ENCODE measurements at places on chromosomes 3 and 15.

DNA sequence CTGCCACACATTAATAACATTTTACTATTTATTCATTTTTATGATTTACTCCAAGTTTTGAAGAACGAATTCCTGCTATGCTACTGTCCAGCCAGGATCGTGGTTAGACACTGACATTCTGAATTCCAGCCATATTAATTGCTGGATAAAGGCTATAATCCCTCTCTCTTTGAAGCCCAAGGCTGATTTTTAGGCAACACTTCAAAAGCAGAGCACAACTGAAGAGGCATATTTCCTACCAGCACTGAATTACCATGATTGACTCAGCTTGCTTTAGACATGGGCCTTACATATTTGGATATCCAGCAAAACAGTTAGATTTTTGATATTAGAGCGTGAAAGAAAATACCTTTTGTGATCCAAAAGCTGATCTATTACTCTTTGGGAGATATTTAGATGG, 205.0 kb downstream of the ZIC1 start:
- DNase-seq: no peak

- DNase-seq: no peak
Measured at GRCh38 chr3:12961697-12962036, 111.6 kb downstream of the IQSEC1 start.

- DNase-seq: no peak
Measured at GRCh38 chr3:172100482-172100881, 61.1 kb downstream of the FNDC3B start.

GRCh38 chr15:95295363-95295762, 1035.1 kb upstream of the NR2F2 start:
- no peak for DNase-seq

DNA sequence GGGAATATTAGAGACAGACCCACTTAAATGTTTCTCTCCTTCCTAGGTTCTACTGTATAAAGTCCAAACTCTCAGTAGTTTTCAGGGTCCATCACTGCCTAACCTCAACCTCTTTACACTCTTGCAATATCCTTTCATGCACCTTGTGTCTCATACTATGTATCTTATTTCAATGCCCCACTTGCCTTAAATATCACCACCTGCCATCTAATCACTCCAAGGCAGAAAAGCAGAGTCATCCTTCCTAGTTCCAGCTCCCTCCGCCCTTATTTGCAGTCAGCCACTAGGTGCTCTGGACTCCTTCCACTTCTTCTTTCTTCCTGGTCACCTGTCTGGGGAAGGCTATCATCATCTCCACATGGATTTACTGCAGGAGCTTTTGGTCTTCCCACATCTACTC, 322.0 kb downstream of the MFSD1 start:
- no peak for DNase-seq

GRCh38 chr3:55442861-55443260, 44.2 kb downstream of the WNT5A start:
- DNase-seq: no peak

DNA sequence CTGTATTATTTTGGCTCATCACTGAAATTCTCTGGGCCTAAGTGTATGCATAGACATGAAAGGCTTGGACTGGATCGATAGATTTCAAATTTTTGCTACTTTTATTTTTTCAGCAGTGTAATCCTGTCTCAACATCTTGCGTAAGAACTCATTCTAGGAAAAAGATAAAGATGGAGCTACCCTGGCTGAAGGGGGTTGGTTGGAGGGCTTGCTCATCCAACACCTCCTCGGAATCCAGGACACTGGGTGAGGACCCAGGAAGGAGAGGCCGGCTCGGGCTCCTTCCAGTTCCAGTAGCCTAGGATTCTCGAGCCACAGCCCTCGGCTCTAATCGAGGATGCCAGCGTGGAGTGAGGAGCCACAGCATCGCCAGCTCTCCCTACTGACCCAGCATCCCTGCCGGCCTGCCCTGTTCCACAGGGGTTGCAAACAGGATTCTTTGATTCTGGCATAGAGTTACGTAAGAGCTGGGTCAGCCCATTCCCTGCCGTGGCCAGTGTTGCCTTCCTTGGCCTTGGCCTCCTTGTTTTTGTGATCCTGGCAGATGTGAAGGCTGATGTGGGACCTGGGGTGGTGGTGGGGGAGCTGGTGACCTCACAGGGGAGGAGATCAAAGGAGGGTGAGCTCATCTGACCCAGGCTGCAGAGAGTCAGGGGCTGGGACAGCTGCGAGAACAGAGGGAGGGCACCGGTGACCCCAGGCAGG, 149.5 kb downstream of the ALDH1A2 start:
- no peak for DNase-seq

GRCh38 chr15:72706266-72706665, 20.3 kb downstream of the BBS4 start:
- DNase-seq: no peak

DNA sequence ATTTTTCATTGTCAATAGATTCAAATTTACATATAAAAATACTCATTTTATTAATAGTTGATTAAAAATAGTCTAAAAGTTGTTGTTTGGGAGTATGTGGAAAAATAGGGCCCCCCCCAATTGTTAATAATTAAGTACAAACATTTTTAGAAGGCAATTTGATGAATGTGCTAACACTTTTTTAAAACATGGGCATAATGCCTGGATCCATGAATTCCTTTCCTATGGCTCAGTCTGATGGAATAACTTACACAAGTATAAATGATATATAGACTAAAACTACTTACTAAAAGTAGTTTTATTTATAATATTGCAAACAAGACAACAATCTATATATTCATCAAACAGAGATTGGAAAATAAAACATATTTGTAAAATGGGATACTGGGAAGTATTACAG, 247.2 kb upstream of the LRRN1 start:
- DNase-seq: no peak

- peak; percentile 25 for DNase-seq
Measured at GRCh38 chr15:68430471-68431036, 1.4 kb downstream of the ITGA11 start.

- no peak for DNase-seq
Measured at GRCh38 chr3:192687488-192688152, 39.7 kb downstream of the FGF12 start.

DNA sequence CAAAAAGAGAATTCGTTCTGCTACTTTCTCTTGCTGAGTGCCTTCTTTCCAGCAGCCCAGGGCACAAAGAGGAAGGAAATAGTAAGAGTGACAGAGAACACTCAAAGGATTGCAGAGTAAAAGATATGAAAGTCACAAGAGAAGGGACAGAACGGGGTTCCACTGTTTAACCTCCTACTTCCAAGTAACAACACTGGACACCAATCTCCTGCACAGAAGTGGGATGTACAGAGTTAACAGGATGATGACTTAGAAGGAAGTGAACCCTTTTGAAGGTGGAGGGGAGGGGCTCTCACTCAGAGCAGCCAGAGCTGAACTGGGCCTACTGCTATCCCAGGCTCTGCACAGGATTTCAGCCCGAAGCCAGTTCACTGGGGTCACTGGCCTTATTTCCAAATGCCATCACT, 130.1 kb upstream of the PRICKLE2 start:
- DNase-seq: no peak

DNA sequence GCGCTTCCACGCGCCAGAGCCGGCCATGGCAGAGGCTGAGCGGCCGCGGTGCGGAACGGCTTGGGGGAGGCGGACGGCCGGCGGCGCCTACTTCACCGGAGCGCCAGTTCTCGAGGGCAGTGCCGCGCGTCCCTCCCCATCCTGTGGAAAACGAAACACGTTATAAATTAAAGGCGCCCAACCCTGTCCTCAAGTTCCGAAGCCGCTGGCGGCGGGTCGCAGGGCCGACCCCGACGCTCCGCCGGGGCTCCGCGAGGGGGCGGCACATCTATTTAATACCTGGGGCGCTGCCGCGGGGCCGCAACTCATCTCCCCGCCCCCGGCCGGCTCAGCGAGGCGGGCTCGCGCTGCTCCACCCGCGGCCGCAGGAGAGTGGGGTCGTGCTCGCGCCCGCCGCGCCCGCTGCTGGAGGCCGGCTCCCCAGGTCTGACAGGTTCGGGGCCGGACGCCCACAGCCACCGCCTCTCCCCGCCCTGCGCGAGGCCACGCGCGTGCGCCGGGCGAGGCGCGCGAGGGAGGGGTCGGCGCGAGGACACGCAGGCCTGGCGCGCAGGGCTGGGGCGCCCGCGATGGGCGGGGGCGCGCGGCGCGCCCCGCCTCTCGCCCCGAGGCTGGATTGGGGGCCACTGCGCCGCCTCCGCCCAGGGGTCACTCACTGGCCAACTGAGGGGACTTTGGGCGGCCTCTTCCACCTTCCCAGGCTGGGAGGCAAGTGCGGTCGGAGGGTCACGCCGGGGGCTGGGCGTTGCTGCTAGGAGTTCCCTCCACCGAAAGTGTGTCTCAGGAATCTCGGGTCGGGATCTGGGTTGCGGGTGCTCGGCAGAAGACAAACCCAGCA, at the start of gene SLC30A4:
Gene SLC30A4, minus strand, starts transcription at position 428 of the 838 bp plus-strand sequence. Its CDS starts 401 bp downstream, at position 27.
- peak; percentile 70 for DNase-seq
